Left lung (tissue), 14 donors: ENCODE measurements at places on chromosomes 7 and 10. TPM values are rescaled to one million over a fixed set of nuclear protein-coding genes. Genes with fewer than 3 reads are reported as not detected.

DNA sequence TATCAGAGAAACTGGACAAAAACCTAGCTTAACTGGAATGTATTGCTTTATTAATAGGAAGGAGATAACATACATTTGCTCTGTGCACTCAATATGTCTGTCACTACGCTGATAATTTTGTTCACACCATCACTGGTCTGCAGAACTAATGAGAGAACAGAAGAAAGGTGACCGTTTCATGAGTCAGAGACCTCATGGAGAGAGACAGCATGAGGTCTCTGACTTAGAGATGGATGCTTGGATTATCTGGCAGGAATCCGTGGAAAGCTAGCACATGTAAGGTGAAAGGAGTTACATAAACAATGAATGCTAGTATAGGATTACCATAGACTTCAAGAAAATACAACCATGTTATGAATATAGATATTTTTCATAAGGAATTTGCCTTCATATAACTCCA, 947.3 kb downstream of the IPMK start:
- no peak for DNase-seq
- H3K27ac ChIP-seq: no peak overlapping the region
- H3K4me3 ChIP-seq: no peak overlapping the region
- no peaks in the 10 kb centered on the region for H3K4me1 ChIP-seq
- H3K27me3 ChIP-seq: no peaks in the 10 kb centered on the region

- H3K4me3 ChIP-seq: no peak overlapping the region
- H3K27ac ChIP-seq: no peak overlapping the region
- DNase-seq: no peak
Measured at GRCh38 chr7:97096661-97097060, 20.8 kb upstream of the SDHAF3 start.

DNA sequence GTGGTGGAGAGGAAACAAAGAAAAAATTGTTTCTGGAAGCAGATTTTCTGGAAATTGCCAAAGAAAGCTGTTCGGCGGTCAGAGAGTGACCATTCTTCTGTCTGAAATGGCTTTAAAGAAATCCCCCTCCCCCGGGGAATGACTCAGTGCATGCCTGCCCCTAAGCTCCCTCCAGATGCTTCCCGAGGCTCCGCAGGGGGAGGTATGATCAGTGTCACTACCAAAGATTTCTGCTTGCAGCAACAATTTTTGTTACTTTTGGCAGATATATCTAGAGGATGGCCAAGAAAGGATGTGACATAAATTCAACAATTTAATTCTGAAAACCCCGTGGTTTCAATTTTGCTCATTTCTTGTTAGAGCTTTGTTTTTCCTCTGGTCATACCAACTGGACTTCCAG, 163.9 kb downstream of the JCAD start:
- no peak for DNase-seq
- H3K36me3 ChIP-seq: no peaks in the 10 kb centered on the region

DNA sequence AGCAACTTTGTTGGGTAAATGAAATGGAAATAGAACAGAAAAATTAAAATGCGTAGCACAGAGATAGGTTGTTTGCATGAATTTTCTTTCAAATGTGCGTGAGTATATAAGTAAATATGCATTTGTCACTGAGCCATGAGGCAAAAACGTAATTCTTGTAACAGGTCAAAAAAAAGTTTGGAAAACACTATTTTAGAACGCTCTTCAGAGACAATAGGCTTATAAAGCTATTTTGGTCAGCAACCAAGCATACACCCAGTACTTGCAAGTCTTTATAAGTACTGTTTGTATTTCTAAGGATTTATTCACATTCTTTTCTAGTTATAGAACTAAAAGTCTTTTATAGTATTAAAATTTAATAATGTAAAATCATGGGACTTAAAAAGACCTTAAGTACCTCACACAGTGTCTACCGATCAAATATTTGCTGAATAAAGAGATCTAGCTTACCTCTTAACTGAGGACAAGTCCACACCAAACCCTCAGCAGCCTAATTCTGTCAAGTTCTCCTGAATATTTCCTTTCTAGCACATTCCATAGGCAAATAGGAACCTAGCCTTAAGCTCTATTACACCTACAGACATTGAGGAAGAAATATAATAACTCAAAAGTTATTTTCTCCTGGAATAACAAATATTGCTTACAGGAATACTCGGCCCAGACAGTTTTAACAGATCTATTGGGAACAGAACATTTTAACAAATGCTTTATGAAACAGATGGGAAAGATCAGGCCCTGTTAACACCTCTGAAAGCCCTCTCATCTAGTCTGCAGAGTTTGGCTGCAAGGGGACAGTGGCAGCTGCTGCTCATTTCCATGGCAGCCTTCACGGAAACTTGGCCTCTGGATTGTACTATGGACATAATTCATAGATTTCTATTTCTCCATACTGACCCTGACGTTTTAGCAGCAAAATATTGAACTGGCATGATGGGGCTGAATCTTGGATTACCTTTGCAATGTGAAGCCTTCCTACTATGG, 8.8 kb downstream of the CRPPA start:
- no peaks in the 10 kb centered on the region for H3K36me3 ChIP-seq
- H3K27me3 ChIP-seq: no peaks in the 10 kb centered on the region
- no peak overlapping the region for H3K4me3 ChIP-seq
- no peak overlapping the region for H3K27ac ChIP-seq
- DNase-seq: no peak
- H3K4me1 ChIP-seq: no peaks in the 10 kb centered on the region

DNA sequence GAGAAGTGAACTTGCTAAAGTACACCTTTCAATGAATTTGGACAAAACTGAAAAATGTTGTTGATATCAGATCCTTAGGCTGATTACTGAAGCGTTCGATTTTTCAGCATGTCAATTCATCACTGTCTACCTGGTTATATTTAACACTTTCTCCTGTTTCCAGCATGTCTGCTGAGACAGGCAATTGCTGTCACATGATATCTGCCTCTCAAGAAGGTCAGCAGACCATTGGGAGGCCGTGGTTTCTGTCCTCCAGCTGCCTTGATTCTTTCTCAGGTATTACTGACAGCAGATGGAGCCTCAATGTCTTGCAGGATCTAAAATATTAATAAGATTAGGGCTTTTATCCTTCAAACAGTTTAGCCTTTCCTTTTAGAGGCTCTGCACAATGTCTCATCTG, 127.5 kb downstream of the SNX10 start:
- peak overlapping the region; percentile 69 for H3K27ac ChIP-seq
- H3K27me3 ChIP-seq: no peaks in the 10 kb centered on the region
- no peak for DNase-seq
- H3K4me3 ChIP-seq: no peak overlapping the region

GRCh38 chr7:155846936-155847335, 34.7 kb upstream of the SHH start:
- no peak overlapping the region for H3K4me3 ChIP-seq
- DNase-seq: no peak
- H3K27ac ChIP-seq: no peak overlapping the region
- no peaks in the 10 kb centered on the region for H3K27me3 ChIP-seq

GRCh38 chr10:107409522-107409921, 245.0 kb upstream of the SORCS1 start:
- no peak overlapping the region for H3K4me3 ChIP-seq
- DNase-seq: no peak
- no peaks in the 10 kb centered on the region for H3K4me1 ChIP-seq
- H3K27me3 ChIP-seq: no peaks in the 10 kb centered on the region
- H3K27ac ChIP-seq: no peak overlapping the region

DNA sequence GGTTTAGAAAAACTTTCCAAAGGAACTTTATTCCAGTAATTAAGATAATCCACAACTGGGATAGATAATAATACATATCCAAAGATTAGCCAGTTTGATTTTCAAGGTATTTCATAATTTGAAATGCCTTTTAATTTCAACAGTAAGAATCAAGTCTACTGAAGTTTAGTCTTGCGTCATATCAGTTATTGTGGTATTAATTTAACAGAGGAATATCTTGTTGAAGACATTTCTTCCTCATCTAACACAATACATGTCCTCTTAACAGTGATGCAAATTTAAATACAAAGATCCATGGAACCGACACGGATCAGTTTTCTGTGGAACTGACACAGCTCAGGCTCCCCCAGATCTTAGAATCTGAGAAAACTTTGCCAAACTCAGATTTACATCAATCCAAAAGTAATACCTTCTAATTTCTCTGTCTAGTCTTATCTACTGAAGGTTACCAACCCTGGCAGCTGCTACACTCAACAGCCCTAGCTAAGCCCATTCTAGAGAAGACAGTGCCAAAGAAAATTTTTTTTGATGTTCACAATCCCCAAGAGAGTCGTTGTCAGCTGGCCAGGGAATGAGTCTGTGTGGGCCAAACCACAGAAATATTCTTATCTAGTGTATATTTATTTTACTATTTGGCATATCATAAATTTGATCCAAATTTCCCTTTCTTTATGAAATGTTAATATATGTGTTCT, 365.2 kb upstream of the MEOX2 start:
- no peak overlapping the region for H3K27ac ChIP-seq
- H3K36me3 ChIP-seq: no peaks in the 10 kb centered on the region
- H3K4me1 ChIP-seq: peaks cover 5% of the 10 kb centered on the region
- DNase-seq: peak; percentile 44

DNA sequence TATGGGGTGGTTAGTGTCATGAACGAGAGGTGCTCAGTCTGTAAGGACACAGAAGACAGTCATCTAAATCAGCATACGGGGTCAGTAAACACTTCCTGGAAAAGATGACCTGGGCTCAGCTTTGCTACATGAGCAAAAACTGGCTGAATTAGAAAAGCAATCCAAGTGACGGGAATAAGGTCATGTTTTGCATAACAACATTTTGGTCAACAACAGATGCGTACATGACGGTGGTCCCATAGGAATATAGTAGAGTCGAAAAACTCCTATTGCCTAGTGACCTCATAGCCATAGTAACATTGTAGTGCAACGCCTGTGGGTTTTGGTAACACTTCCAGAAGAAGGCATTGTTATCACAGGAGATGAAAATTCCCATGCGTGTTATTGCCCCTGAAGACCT, 92.9 kb downstream of the CTNNA3 start:
- no peak for DNase-seq
- no peak overlapping the region for H3K27ac ChIP-seq
- no peaks in the 10 kb centered on the region for H3K36me3 ChIP-seq
- H3K27me3 ChIP-seq: no peaks in the 10 kb centered on the region

- H3K27me3 ChIP-seq: no peaks in the 10 kb centered on the region
- no peak overlapping the region for H3K4me3 ChIP-seq
- peak overlapping the region; percentile 85 for H3K27ac ChIP-seq
Measured at GRCh38 chr10:97689559-97690020, 2.5 kb upstream of the AVPI1 start.

DNA sequence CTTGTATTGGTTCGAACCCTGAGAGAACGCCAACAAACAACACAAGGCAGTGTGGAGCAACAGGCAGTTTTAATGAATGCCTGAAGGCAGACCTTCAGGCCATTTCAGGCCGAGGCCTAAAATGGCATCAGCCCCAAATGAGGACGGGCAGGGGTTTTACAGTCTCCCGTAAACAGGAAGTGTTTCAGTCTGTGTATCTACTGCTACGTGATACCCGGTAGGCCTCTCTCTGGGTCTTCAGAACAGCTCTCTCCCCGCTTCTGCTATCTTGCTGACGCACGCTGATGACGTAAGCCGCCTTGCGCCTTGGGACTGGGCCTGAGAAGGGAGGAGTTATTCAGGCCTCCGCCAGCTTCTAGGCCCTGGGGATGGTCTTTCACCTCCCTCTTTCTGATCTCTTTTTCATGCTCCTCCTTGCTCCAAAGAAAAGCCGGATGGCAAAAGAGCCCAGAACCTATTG, 67.7 kb downstream of the ST8SIA6 start:
- H3K36me3 ChIP-seq: no peaks in the 10 kb centered on the region
- H3K4me1 ChIP-seq: no peaks in the 10 kb centered on the region
- no peaks in the 10 kb centered on the region for H3K27me3 ChIP-seq
- H3K27ac ChIP-seq: no peak overlapping the region
- no peak overlapping the region for H3K4me3 ChIP-seq

GRCh38 chr10:114100848-114101741, 57.4 kb downstream of the ADRB1 start:
- peak overlapping the region; percentile 27 for H3K4me3 ChIP-seq
- peaks cover 39% of the 10 kb centered on the region for H3K4me1 ChIP-seq
- H3K36me3 ChIP-seq: no peaks in the 10 kb centered on the region
- no peaks in the 10 kb centered on the region for H3K27me3 ChIP-seq
- DNase-seq: peak; percentile 78

GRCh38 chr7:45104844-45105587, 6.5 kb downstream of the TBRG4 start:
- H3K4me3 ChIP-seq: no peak overlapping the region
- H3K36me3 ChIP-seq: no peaks in the 10 kb centered on the region
- no peak for DNase-seq
- H3K27ac ChIP-seq: no peak overlapping the region

GRCh38 chr7:131637859-131638258, 81.4 kb upstream of the PODXL start:
- H3K36me3 ChIP-seq: no peaks in the 10 kb centered on the region
- DNase-seq: no peak
- no peaks in the 10 kb centered on the region for H3K27me3 ChIP-seq
- H3K4me3 ChIP-seq: no peak overlapping the region
- H3K4me1 ChIP-seq: peaks cover 4% of the 10 kb centered on the region

DNA sequence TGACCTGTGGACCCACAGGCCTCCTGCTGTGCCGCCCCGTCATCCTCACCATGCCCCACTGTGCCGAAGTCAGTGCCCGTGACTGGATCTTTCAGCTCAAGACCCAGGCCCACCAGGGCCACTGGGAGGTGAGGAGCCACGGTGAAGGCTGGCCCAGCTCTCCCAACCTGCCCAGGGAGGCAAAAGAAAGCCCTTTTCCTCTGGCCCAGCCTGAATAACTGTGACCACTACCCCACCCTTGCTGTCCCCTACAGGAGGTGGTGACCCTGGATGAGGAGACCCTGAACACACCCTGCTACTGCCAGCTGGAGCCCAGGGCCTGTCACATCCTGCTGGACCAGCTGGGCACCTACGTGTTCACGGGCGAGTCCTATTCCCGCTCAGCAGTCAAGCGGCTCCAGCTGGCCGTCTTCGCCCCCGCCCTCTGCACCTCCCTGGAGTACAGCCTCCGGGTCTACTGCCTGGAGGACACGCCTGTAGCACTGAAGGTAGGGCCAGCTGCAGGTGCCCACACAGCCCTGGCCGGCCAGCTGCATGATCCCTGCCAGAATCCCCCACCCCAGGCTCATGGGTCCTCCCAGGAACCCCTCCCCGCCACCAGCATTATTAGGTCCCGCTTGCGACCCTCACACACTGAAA, 25.5 kb upstream of the SLC29A3 start:
- no peak overlapping the region for H3K27ac ChIP-seq
- no peaks in the 10 kb centered on the region for H3K4me1 ChIP-seq
- no peaks in the 10 kb centered on the region for H3K27me3 ChIP-seq
- no peak overlapping the region for H3K4me3 ChIP-seq
- DNase-seq: no peak

Gene SGCE
- 80.1 TPM for total RNA-seq

Gene RAB19
- 5.1 TPM for total RNA-seq

Gene FAM170B
- not detected for total RNA-seq

Gene ARPC1A
- total RNA-seq: 142 TPM

Gene VSTM2A
- not detected for total RNA-seq

Gene CDH23
- 22.8 TPM for total RNA-seq

Gene SMKR1
- not detected for total RNA-seq

Gene SLC29A3
- total RNA-seq: 13.4 TPM

Gene ADAM22
- 3.5 TPM for total RNA-seq
